ENCODE measurements at places on chromosomes 1 and 21.

- no peak for DNase-seq
Measured at GRCh38 chr1:209790286-209791193, 6.2 kb upstream of the C1orf74 start.

DNA sequence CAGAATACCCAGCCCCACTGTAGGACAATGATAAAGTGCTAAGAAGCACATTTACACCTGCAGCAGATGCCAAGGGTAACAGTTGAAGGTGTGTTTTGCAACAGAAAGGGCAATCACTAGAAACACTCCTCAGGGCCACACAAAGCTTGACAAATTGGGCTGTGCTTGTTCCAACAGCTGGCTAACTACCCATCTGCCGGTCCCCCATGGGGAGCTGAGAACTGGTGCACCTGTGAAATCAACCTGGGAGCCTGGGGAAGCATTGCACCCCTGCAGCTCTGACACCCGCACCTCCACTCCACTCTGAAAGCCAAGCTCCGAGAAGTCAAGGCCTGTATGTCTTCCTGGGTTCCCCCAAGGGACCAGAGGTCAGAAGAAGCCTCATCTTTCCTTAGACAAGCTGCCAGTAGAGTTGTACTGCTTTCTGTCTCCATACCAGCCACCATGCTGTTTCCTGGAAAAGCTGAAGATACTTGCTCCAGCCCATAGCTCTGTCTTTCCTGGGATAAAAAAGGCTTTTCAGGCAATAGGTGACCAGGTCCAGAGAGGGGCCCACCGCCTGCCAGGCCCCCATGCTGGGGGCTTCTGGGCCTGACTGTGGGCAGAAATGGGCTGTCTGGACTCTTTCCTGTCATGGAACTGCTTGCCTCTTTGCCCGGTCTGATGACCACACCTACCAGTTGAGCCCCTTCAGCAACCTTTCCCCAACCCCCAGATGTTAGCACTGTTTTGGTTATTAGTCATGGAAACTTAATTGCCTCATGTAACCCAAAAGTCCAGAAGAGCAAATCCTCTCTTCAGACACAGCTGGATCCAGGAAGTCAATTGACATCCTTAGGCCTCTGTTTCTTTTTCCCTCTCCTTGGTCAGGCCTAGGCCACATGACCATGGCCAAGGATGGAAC lies 93.6 kb downstream of the KIF14 start:
- DNase-seq = no peak

GRCh38 chr21:42646076-42646825 lies 7.2 kb upstream of the PDE9A start:
- DNase-seq = no peak

- DNase-seq = no peak
Measured at GRCh38 chr1:241499910-241500309, 19.6 kb downstream of the FH start.

DNA sequence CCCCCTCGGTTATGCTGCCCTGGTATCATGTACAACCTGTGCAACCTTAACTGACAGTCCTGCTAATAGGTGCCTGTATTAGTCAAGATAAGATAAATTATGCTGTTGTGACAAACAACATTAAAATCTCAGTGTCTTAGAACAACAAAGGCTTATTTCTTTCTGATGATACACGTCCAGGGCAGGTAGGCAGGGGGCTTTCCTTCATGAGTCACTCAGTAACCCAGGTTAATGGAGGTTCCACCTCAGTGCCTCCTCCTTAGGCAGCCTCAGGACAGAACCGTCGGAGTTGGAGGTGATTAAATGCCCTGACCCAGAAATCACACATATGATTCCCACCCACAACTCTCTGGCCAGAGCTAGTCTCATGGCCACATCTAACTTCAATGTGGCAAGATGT lies 94.6 kb upstream of the CASZ1 start:
- no peak for DNase-seq

GRCh38 chr1:230120921-230121381 lies 53.9 kb downstream of the GALNT2 start:
- no peak for DNase-seq
